ENCODE measurements at places on chromosomes 2 and 18.

DNA sequence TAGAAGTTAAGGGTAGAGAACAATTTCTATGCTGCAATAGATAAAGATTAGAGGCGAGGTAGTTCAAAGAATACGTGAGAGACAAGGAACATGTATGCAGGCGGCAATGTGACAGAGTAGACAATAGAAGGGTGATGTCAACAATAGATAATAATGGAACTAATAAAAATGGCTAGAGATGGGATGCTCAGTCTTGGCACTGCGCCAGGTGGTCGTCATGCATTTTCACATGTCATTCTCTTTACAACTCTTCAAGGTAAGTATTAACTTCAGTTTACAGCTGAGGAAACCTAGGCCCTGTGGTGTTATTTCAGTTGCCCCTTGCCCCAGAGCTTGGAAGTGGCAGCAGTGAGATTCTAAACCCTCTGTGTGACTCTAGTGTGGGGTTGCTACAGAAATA, 890.7 kb upstream of the CELF4 start:
- no peak for DNase-seq

DNA sequence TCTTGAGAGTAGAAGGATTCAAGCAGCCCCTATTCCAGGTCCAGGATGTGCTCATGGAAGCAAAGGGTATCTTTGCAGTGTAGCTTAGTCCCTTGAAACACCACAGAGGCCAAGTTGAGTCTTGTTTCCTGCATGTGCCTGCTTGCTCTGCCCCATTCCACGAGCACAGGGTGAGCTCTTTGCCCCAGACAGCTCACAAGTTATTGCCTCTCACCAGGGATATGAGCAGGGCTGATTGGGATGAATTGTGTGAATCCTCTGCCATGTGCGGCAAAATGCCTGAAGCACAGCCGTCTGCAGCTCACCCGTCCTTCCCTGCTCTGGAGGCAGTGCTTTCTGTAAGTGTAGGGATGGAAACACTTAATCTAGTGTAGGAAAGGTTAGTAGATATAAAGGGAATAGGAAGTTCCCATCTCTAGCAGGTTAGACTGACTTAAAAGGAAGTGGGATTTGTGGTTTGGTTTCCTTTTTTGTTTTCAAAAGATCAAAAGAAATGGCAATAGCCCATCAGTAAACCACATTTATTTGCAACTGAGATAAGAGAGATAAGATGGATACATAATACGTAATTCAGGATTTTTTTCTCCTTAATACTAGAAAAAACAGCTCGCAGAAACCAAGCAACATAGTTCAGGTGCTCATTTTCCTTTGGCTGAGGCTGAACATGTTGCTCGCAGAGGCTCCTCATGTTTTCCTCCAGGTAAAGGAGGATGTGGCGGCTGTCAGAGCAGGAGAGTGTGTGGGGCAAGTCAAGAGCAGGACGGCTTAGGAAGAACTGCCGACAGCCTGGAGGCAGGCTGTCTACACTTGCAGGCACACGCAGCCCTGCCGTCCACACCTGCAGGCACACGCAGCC, 41.4 kb downstream of the TMEM182 start:
- no peak for DNase-seq

- no peak for DNase-seq
Observed at GRCh38 chr2:70412294-70413070, 110.6 kb upstream of the FAM136A start.

DNA sequence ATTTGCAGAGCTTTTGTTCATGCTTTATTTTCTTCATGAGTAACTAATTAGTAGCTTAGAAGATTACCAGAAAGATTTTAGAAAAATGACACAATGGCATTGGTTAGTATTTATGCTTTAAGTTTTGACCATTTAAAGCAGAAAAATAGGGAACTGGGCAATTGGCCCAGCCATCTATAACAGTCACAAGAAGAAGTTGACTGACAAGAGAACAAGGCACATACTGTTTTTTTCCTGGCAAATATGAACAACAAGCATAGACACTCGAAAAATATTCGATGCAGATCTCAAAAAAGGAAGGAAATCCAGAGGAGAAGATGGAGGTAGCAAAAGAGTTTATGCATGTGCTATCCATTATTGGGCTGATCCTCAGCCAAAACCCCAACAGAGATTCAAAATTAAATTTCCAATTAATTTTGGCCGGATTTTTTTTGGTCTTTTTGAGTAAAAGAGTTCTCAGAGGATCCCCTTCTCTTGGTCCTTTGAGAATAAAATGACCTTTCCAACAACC, 200.8 kb upstream of the SLC35G4 start:
- DNase-seq = no peak

DNA sequence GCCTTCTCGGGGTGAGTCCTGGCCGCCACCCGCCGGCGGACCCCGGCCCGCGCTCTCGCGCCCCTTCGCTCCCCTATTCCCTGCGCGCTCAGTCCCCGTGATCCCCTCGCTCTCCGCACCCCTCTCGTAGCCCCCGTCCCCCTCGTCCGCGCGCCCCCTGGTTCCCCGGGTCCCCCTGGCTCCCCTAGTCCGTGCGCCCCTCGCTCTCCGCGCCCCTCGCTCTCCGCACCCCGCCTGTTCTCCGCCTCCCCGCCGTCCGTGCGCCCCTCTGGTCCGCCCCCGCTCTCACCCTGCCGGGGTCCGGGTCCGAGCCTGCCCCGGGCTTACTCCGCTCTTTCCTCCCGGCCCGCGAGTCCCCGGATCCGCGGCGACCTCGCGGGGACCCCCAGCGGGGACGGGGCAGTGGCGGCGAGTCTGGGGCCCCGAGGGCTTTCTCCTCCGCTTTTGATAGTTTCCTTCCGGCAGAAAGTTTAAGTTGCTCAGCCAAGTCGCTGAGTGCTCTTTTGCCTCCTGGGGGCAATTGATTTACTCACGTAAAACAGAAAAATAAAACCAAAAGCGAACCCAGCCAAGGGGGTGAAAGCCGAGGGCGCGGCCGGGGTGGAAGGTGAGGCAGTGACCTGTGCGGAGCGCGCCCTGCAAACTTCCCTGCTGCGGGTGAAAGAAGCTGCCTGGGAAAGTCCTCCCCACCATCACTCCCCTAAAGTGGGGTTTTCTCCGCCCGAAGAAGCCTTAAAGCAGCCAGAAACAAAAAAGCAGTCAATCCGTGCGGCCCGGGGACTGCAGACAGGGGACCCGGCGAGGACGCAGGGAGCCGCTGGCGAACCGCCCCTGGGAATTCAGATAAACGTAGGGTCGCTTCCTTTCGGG, 568 bp downstream of the RAB31 start:
- DNase-seq = no peak

GRCh38 chr18:69838620-69839411, 108.9 kb downstream of the CD226 start:
- no peak for DNase-seq

- DNase-seq = no peak
Observed at GRCh38 chr18:60445341-60445740, 72.8 kb upstream of the MC4R start.

- no peak for DNase-seq
Observed at GRCh38 chr2:44983836-44984604, 25.2 kb downstream of the SIX2 start.

DNA sequence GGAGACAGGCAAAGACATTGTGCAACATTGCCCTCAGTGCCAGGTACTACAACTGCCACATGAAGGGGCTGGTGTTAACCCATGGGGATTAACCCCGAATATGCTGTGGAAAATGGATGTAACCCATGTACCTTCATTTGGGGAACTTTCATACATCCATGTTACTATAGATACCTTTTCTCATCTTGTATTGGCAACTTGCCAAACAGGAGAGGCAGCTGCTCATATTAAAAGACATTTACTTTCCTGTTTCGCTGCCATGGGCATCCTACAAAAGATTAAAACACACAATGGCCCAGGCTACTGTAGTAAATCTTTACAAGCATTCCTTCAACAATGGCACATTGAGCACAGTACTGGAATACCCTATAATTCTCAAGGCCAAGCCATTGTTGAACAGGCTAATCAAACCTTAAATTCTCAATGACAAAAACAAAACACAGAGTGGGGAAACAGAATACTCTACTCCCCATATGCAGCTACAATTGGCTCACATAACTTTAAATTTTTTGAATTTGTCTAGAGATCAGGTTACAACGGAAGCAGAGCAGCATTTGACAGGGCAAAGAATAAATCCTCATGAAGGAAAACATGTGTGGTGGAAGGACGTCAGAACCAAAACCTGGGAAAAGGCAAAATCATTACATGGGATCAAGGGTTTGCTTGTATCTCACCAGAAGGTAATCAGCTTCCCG, 1723.5 kb upstream of the LRRTM1 start:
- DNase-seq = no peak

GRCh38 chr18:399631-400135, 100.8 kb downstream of the COLEC12 start:
- no peak for DNase-seq

- no peak for DNase-seq
Observed at GRCh38 chr2:17894005-17894404, 15.5 kb downstream of the KCNS3 start.

DNA sequence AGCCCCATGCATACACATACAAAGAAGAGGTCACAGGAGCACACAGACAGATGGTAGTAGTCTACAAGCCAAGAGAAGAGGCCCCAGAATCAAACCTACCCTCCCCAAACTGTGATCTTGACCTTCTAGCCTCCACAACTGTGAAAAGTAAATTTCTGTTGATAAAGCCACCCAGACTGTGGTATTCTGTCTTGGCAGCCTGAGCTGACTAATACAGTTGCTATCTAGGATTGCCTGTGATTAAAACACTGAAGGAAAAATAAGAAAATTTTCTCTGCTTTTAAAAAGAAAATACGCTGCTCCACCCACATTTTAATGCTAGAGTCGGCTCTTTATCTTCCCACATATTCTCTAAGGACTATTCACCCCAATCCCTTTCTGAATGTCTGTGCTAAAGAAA, 143.7 kb upstream of the TMEM200C start:
- no peak for DNase-seq

GRCh38 chr18:11009147-11009546, 140.2 kb downstream of the PIEZO2 start:
- DNase-seq = no peak

- no peak for DNase-seq
Observed at GRCh38 chr18:22681908-22682307, 251.2 kb upstream of the RBBP8 start.

DNA sequence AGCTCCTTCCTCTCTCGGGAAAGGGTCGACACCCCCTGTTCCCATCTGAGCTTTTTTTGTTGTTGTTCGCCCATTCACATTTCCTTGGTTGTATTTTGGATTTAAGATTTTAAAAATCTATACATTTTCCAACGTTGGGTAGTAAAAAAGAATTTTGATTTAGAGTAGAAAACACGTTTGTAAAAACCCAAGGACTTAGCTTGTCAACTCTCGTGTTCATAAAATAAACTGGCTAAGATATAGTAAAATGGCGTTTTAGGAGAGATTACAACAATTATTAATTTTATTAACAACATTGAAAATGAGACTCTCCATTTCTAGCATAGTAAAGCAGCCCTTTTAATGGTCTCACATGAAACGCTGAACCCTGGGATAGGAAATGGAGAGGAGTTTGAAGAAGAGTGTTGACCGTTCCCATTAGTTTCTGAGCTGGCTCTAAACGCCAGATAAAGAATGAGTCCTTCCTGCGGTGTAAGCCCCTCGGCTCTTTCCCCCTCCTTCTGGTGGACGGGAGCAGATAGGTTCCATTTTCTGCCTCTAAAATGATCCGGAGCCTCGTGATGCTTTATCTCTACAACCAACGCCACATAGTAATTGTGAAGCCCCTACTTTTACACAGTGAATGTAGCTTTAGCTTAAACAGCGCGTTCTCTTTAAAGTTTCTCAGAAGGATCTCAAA, 24.0 kb upstream of the ZNF516 start:
- DNase-seq = no peak

- DNase-seq = no peak
Observed at GRCh38 chr2:121140734-121141133, 144.3 kb downstream of the TFCP2L1 start.

DNA sequence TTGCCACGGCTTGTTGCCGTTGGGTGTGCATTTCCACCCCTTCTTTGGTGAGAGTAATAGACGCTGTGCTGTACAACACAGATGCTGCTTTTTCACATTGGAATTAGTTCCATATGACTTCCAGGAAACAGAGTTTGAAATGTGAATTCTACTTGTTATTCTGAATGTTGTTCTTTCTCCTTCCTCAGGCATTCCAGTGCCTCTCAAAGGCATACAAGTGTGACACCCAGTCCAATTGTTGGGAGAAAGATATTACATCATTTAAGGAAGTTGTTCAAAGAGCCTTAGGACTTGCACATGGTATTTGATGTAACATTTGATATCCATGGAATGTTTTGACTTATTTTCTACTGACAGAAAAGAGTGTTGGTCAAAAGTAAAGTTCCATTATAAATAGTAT, 134.4 kb upstream of the LTBP1 start:
- no peak for DNase-seq

- DNase-seq = no peak
Observed at GRCh38 chr2:62573137-62573731, 67.2 kb upstream of the TMEM17 start.

GRCh38 chr2:63589148-63589958, 590 bp downstream of the MDH1 start:
- no peak for DNase-seq

- DNase-seq = no peak
Observed at GRCh38 chr2:152466980-152467676, 132.2 kb downstream of the FMNL2 start.

GRCh38 chr2:218259099-218259961, 1.5 kb upstream of the GPBAR1 start:
- DNase-seq = no peak

- DNase-seq = no peak
Observed at GRCh38 chr2:36338827-36339145, 16.8 kb upstream of the CRIM1 start.

GRCh38 chr2:132884705-132885104, 214.7 kb upstream of the LYPD1 start:
- DNase-seq = no peak

GRCh38 chr2:178910005-178910404, 102.8 kb upstream of the TTN start:
- DNase-seq = no peak

DNA sequence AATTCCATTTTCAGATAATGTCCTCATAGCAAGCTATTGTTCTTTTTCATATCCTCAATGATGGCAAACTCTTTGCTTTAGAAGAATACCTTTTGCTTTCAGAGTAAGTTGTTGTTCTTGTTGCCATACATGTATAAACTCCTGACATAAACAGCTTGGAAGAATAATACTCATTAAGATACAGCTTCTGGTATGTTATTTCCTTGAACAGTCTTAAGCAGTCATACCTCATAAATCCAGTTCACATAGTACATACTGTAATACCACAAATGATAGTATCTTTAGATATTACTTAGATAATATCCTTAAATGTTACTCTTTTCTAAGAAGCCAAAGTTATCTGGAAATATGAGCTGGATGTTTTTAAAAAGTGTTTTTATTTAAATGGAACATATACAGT, 23.2 kb downstream of the METTL8 start:
- no peak for DNase-seq

GRCh38 chr2:135585586-135585985, 54.3 kb downstream of the R3HDM1 start:
- DNase-seq = no peak
